CD14-positive monocyte (primary cell): ENCODE measurements at places on chromosomes 7 and 10.
A peak's percentile ranks its signal among the peaks of the same experiment; 100 is the strongest.

DNA sequence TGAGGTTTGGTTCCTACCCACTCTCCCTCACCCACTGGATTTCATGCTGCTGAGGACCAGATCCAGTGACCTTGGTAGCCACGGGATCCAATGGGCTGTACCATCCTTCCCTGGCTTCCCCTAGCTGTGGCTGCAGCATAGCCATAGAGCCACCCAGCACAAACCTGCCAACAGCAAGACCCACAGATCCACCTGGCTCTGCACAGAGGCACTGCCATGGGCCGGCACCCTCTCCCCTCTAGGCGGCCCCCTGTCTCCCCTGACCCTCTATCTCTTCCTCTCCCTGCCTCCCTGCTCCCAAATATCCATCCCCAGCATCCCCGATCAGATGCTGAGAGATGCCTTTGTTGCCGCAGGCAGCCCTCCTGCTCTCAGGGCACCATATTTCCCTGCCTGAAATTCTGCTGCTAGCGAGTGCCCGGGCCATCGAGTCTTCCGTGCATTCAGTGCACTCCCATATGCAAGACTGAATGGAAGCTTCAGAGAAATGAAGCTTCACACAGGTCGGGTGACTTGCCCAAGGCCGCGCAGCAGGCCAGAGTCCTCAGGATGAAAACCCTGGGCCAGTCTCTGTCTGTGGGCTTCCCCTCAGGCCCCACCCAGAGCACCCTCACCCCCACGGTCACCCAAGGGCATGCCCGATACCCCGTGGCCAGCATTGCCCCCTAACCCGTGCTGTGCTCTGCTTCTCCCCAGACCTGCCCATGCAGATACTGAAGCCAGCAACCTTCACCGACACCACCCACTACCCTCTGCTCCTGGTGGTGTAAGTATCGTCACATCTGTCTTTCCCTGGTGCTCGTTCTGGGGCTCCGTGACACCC, 130.8 kb downstream of the PAXIP1 start:
- DNase-seq, result no peak

- peak; percentile 74 for DNase-seq
These were observed 5.9 kb downstream of the KCP start for GRCh38 chr7:128904381-128905197.

DNA sequence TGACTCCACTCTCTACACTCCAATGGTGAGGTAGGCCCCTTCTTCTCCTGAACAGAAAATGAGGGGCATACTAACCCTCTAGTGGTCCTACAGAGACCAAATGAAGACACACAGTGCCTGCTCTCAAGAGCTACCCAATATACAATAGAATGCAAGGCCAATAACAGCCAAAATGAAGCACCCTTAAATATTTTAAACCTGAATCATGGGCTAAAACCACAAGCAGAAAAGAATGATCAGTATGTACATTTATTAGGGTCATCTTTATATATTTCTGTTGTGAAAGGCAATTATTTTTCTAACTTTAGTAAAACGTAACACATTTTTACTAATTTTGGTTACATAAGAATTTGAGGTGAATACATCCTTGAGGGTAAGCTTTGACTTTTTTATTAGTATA, 49.9 kb upstream of the COL1A2 start:
- no peak for DNase-seq

- no peak for DNase-seq
These were observed 335 bp upstream of the CHCHD1 start for GRCh38 chr10:73781548-73781878.

- no peak for DNase-seq
These were observed 24.2 kb upstream of the FAM20C start for GRCh38 chr7:167976-168791.

DNA sequence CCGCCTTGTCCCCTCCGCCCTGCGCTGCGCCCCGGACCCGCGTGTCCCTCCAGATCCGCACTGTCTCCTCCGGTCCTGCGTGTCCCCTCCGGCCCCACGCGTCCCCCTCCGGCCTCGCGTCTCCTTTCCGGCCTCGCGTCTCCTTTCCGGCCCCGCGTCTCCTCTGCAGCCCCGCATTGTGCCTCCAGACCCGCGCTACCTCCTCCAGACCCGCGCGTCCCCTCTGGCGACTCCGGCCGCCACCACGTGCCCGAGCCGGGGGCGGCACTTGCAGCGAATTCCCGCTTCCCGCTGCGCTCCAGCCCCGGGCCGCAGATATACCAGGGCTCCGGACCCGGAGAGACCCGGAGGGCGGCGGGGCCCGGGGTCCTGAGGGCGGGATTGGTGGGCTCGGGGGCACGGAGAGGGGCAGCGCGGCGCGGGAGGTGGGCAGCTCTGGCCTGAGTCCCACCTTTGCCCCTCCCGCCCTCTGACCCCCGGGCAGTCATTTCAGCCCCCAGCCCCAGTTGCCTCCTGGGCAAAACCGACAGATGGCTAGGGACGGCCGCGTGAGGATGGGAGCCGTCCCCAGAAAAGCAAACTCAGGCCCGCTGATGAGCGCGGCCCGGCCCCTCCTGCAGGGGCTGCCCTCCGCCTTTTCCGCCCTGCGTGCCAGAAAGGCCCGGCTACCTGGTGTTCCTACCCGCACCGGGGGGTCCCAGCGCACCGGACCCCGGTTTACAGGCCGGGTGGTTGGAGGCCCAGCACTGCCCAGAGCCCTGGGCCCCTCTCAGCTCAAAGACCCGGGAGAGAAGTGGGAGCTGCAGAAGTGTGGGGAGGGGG, 56.5 kb downstream of the RBM17 start:
- DNase-seq, result no peak

- no peak for DNase-seq
These were observed 206.4 kb downstream of the KCNMA1 start for GRCh38 chr10:77431209-77431611.

DNA sequence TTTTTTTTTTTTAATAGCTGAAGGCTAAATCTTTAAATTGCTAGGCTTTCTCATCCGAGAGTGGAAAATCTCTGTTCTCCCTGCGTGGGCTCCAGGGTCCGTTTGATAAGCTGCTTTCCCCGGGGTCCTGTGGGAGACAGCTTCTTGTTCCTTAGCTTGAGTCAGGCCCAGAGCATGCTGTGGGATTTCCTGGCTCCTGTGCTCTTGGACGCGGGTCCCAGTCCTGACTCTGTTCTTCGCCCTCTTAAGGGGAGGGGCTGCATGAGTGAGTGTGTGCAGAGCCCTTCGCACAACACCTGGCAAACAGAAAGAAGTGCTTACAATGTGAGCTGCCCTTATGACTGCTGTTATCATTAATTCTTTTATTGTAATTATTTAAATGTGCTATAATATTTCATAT, 133.5 kb downstream of the TACC2 start:
- DNase-seq, result no peak

- DNase-seq, result no peak
These were observed 88.1 kb downstream of the COBL start for GRCh38 chr7:51228386-51228958.

DNA sequence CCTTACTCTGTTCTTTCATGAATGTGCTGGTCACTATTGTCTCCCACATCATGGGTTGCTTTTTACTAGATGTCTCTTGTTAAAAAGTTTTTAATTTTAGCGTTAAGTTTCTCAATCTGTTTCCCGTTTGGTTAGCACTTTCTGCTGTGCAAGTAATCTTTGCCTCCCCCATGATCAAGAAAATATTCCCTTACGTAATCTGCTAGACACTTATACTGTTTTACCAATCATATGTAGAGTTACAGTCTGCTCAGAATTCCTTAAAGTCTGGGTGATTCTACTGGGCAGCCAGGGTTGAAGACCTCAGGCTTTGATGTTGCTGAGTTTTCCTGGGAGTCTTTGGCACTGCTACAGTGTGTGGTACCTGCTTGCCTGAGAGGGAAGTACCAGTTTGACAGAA, 38.2 kb upstream of the RPA3 start:
- no peak for DNase-seq

GRCh38 chr10:125984346-125984745, 88.0 kb downstream of the FANK1 start:
- no peak for DNase-seq

- no peak for DNase-seq
These were observed 185.5 kb downstream of the SEMA3A start for GRCh38 chr7:84009051-84009450.

DNA sequence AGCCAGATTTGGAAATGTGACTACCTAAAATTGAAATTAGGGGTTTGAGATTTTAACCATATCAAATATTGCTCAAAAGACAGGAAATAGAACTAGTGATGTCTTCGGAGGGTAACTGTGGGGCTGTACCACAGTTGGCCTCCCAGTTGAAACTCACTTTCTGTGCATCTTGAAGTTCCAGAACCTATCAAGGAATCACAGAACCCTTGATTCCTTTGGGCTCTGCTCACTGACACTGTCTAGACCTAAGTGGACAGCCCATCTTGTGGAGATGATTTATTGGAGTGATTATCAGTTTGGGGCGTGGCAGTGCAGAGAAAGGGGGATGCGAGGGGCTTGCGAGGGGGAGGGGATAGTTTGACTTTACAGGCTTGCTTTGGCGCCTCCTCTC, 134.2 kb upstream of the GJD4 start:
- DNase-seq, result no peak

- DNase-seq, result no peak
These were observed 185.4 kb downstream of the IPMK start for GRCh38 chr10:58082248-58082647.

GRCh38 chr10:71837098-71837827, 13.8 kb downstream of the PSAP start:
- no peak for DNase-seq

GRCh38 chr10:17144757-17145156, 15.1 kb upstream of the CUBN start:
- DNase-seq, result no peak

- DNase-seq, result no peak
These were observed 1226.4 kb downstream of the XPNPEP1 start for GRCh38 chr10:108696792-108697477.

- DNase-seq, result no peak
These were observed 111.0 kb downstream of the SEMA3D start for GRCh38 chr7:85075864-85076263.
